ENCODE measurements at places on chromosomes 11 and 22. TPM values are rescaled to one million over a fixed set of nuclear protein-coding genes. Genes with fewer than 3 reads are reported as not detected.

Gene DEUP1
- polyA plus RNA-seq, result 0.73 TPM

Gene DSCAML1
- polyA plus RNA-seq, result 2.4 TPM

Gene C11orf86
- 0.44 TPM for polyA plus RNA-seq

Gene CSNK2A3
- polyA plus RNA-seq, result 1.9 TPM

Gene GDPD4
- 1.4 TPM for polyA plus RNA-seq

Gene FOLH1
- polyA plus RNA-seq, result 17.3 TPM

Gene CHADL
- polyA plus RNA-seq, result 4.9 TPM

Gene MGAT3
- polyA plus RNA-seq, result 32.6 TPM

GRCh38 chr22:36331306-36331911 lies 56.4 kb downstream of the MYH9 start:
- DNase-seq, result peak; percentile 46

DNA sequence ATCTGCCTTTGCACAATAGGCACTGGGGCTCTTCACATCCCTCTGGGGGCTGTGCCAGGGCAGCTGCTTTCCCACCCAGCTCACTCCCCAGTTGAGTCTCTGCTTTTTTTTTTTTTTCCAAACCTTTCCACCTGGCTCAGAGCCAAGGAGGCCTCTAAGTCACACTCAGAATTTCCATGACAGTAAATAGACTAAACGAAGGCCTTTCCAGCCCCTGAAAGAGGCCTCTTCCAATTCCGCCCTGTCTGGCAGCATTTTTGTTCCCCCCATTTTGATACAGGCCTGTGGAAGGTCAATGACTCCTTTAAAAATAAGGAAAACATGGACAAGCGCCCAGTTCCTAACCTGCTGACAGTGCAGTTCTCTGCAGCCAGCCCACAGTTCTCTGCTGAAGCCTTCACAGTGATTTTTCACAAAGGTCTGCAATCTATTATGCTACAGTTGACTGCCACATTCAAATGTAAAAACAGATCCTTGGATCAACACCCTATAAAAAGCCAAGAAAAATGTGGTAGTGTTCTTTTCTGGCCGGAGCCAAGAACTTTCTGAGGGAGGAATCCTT lies 107.5 kb upstream of the SESN3 start:
- DNase-seq, result peak; percentile 82

DNA sequence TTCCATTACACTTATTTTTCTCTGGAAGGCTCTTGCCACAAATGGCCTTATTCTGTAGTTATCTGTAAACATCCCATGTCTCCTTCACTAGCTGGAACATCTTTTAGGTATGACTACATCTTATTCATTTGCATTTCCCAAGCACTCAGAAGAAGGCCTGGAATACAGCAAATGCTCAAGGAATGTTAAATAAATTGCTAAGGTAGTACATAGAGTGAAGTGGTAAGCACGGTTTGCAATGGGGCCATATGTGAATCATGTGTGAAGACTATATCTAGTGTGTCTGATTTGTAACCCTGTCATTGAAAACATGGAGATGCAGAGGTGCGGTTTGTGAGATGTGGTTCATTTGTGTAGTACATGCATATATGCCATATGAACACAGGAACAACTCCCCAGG lies 33.5 kb downstream of the GDPD4 start:
- DNase-seq, result no peak

DNA sequence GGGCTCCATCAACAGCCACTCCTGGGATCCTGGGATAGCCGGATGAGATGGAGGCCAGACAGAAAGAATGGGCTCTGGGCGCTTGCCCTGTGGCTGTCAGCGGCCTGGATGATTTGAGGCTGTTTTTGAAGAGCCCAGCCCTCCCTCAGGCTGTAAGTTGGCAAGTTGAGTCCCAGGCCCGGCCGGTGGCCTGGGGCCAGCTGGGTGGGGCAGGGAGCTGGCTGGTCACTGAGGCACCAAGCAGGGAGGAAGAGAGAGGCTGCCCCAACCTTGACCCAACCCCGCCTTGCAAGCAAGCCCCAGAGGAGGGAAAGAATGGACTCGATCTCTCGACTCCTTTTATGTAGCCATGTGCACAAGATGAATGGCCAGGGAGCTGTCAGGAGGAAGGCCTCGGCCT lies 34.9 kb downstream of the RIBC2 start:
- DNase-seq, result no peak

GRCh38 chr11:59667812-59668187 lies 1.0 kb downstream of the PATL1 start:
- no peak for DNase-seq

DNA sequence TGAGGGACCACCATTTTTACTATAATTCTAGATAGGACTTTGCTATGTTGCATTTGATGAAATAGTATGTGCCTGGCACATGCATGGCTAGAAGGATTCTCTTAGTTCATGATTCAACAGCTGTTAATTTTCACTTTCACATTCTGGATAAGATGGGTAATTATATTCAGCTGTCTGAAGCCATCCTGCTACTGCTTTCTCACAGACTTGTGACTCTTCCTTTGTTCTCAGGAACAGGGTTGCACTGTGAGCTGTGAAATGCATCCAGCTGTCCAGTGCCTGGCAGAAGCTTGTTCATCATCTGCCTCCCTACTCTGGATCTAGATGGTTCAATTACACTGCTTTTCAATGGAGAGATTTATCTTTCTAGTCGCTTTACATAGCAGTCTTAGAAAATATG lies 610.1 kb upstream of the ANO5 start:
- no peak for DNase-seq

DNA sequence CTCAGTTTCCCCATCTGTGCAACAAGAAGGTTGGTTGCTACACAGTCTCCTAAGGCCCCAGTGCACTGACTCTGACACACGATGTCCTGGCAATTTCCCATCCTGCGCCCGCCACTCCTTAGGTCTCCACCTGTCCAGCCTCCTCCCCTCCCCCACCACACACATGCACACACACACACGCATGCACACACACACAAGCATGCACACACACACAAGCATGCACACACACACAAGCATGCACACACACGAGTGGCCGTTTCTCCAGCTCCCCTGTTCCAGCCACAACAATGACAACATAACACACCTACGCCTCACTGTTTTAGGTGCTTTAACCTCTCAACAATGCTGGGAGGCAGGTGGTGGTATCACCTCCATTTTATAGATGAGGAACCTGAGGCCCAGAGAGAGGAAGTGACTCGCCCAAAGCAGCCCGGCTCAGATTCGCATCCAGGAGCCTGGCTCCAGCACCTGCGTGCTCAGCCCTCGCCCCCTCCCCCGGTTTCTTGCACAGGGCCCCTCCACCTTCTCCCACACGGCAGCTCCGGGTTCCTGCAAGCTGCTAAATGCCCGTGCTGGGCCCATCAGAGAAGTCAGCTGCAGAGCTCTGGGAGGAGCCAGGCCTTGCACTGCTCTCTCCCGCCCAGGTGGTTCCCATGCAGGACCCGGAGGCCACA lies 13.0 kb downstream of the CYTH4 start:
- no peak for DNase-seq

GRCh38 chr11:76376746-76377558 lies 4.0 kb downstream of the THAP12 start:
- no peak for DNase-seq

DNA sequence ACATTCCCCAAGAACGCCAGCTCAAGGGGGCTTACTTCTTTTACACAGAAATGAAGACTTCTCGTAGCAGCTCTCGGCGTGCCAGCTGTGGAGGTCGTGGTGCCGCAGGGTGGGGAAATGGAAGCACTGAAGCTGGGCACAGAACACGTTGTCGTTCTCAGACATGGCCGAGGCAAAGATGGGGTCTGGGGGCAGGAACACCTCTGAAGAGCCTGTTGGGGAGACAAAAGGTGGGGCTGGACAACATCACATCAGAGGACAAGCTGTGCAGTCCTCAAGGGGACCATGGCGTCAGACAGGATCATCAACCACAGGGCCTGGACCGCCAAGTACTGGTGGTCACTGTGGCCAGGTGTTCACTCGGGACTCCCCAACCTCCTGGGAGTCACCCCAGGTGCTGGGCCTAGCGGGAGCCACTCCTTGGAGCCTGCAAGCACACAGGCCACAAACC lies 65.2 kb downstream of the DGCR2 start:
- no peak for DNase-seq

- no peak for DNase-seq
These were observed 18.8 kb upstream of the USP47 start for GRCh38 chr11:11822946-11823345.

DNA sequence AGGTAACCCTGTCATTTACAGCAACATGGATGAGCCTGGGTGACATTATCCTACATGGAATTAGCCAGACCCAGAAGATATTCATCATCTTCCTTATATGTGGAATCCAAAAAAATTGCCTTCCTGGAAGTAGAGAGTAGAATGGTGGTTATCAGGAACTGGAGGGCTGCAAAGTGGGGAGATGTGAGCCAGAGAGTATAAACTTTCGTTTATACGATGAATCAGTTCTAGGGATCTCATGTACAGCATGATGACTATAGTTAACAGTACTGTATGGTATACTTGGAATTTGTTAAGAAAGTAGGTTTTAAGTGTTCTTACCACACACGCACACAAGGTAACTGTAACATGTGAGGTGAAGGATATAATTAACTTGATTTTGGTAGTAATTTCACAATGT lies 79.1 kb downstream of the TBC1D22A start:
- no peak for DNase-seq

DNA sequence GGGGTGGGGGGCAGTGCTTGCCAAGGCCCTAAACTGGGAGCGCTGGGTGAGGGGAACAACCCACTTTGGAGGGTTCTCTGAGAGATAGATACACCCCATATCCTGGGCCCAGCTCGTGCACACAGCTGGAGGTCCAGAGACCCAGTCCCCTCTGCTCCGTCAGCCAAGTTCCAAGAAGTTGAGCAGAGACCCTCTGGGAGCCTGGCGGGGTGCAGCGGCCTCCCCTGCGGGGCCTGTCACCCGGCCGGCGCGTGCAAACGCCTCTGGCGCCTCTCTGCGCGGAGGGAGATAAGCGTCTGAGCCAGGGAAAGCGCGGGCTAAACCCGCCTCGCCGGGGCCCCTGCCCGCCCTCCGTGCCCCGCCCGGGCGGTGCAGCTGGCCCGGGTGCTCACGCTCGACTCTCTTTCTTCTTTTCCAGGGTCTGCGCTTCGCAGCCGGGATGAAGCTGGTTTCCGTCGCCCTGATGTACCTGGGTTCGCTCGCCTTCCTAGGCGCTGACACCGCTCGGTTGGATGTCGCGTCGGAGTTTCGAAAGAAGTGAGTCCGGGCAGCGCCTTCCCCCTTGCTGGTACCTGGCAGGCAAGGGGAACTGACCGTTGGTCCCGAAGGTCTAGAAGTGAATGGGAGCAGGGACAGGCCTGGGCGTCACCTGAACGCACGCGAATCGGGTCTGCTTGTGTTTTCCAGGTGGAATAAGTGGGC lies 540 bp downstream of the ADM start:
- peak; percentile 31 for DNase-seq

DNA sequence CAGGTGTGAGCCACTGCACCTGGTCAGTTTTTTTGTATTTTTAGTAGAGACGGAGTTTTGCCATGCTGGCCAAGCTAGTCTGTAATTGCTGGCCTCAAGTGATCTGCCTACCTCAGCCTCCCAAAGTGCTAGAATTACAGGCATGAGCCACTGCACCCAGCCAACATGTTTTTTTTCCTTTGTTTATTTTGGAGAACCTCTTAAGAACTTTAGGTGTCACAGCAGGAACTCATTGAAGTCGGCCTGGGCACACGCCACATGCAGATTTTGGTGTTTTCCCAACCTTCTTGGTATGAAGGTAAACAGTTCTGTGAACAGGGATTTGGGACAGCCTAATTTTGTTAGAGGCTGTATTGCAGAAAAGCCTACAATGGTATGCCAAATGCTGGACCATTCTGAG lies 9.4 kb downstream of the DIXDC1 start:
- DNase-seq, result no peak

DNA sequence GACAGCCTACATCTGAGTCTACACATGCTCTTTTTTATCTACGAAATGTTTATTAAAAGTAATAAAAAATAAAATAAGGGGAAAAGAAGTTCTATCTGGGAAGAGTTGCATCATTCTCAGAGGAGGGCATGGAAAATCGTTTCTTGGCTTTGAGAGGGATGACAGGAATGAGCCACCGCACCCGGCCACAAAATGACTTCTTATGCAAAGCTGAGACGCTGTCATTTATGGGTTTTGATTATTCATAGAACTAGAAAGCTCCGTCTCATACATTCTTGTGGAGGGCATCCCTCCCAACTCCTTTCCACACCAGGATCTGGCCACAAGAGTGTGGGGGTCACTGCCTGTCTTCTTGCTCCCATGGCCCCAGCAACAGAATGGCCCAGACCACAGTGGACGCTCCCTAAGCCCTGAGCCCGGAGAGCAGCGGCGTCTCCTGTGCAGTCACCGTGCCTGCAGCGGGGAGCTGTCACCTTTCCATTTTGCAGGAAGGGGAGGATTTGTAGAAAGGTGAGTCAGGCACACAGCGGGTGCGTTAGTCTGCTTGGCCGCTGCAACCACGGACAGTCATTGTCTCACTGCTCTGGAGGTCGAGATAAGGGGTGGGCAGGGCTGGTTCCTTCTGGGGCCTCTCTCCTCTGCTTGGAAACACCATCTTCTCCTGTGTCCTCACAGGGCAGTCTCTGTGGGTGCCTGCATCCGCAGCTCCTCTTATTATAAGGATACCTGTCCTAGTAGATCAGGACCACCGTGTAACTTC lies 1388.7 kb downstream of the BRD1 start:
- DNase-seq, result no peak

DNA sequence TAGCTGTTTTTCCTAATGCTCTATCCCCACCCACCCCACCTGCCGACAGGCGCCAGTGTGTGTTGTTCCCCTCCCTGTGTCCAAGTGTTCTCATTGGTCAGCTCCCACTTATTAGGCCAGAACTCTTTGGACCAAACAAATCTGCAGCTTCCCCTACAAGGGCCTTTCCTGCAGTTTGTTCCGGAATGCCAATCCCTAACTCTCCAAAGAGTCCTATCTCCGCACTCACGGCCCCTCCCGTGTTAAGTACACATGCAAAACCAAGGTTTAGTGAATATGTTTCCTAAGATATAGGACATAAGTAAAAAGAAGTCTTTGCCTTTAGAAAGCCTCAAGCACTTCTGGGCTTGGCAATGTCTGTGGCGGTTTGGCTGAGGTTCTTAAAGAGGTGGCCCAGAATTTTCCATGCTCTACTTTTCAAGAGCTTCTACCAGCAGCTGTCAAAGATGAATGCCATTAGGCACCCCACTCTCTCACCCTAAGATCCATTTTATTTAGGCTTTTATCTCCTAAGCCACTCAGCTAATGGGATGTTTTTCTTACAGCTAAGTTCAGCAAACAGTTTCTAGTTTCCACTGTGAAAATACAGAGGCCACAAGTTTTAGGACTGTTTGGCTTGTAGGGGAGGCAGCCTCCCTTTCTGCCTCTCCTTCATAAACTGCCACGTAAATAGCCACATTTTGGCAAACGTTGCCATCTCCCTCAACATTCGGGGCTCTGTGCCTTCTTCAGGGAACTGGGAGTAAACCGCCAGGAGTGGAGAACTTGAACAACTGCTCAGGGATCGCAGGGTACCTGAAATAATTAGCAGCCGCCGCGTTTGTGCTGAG lies 1.6 kb downstream of the CD59 start:
- no peak for DNase-seq

Measured in renal pelvis (tissue), 12 donors.